Hematopoietic multipotent progenitor cell treated with erythropoietin and hydrocortisone succinate and interleukin-3 and kit ligand, for 15 days (in vitro differentiated cells): ENCODE measurements at places on chromosomes 2 and 18.
A peak's percentile ranks its signal among the peaks of the same experiment; 100 is the strongest.

DNA sequence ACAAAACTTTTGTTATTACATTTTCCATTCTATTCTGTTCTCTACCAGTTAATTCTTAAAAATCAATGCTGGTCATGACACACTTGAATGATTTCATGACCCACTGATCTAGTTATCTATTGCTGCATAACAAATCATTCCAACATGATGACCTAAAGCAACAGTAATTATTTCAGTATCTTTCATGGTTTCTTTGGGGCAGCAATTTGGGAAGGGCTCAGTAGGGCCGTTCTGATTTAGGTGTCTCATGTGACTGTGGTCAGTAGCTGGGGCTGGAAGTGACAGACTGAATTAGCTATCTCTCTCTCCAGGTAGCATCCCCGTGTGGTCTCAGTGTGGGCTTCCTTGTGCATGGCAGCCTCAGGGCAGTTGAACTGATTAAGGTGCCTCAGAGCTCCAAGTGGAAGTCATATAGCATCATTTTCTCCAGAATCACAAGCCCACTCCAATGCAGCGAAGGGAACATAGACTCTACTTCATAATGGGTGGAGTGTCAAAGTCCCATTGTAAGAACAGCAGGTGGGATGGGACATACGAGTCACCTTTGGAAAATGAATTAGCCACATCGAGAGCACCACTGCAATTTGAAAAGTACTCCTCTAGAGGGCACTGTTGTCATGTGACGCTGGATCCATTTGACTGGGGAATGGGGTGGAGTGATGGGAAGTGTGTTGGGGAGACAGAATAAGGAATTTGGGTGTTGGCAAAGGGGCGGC is 39.1 kb upstream of the FAM136A start:
- peak; percentile 48 for DNase-seq

DNA sequence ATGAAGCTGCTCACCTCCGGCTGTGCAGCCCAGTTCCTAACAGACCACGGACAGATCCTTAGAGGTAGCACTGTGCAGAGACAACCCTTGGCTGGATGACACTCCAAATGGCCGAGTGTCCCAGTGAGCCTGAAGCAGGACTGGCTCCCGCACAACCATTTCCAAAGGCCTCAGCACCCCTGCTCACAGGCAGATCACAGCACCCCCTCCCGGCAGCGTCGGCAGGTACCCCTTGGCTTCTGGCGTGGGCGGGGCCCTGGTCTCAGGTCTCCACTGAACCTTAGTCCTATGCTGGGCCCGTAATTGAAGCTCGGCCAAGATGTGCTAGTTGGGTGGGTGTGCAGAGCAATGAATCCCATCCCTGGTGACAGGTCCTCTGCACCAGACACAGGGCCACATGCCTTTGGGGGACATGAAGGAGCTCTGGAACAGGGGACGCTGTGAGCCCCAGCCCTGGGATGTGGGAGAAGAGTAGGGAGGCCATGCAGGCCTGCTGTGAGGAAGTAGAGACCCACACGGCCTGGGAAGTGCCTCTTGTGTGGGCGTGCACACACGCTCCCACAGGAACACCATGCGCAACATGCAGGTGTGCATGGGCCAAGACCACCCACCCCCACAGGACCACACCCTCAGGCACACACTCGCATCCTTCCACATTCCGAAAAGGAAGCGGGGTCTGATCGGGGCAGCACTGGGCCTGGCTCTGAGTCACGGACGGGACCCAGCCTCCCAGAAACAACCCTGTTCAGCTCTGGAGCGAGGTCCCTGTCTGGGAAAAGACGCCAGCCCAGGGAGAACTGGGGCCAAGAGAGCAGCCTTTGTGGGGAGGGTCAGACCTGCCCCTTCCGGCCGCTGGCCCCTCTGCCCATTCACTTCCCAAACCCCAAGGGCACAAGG is 2.8 kb downstream of the DUSP2 start:
- DNase-seq = no peak

GRCh38 chr18:71329563-71329962 is 1040.7 kb downstream of the SOCS6 start:
- no peak for DNase-seq

GRCh38 chr2:219490186-219490585 is 8.5 kb upstream of the GMPPA start:
- no peak for DNase-seq

GRCh38 chr2:190589008-190589407 is 54.5 kb upstream of the NEMP2 start:
- no peak for DNase-seq

- DNase-seq = no peak
Measured at GRCh38 chr2:102337481-102338386, 17.9 kb upstream of the IL18R1 start.

DNA sequence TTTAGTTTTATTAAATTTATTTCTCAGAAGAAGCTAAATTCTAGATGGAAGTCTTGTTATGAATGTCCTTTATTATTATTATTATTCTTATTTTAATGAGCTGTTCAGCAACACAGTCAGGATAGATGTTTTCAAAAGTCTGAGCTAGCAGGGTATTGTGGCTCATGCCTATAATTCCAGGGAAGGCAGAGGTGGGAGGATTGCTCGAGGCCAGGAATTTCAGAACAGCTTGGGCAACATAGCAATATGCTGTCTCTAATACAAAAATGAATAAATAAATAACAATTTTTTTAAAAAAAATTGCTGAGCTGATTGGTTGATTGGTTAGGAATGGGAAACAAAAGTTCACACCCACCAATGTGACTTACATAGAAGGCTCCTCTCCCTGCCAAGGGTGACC is 274.1 kb upstream of the CYRIA start:
- DNase-seq = no peak

DNA sequence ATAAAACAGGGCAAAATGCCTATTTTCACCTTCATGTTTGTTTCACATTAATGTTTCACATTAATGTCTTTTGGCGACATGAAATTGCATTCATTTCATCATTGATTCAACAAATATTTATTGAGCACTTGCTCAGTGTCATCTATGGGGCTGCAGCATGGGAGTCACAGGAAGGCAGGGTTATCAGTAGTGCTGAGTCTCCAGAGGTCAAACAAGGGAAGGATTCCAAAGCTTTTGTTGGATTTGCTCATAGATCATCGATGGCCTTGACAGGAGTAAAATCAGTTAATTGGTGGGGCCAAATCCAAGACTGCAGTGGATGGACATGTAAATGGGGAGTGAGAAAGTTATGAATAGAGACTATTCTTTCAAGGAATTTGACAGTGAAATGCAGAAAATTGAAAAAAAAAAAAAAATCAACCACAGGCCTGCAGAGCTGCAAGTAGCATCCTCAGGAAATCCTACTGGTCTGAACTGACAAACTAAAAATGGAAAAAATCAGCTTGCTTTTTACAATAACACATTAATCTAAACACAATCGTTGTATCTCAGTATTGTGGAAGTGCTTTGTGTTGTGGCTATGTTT is 1290.8 kb downstream of the DPP10 start:
- no peak for DNase-seq

- DNase-seq = no peak
Measured at GRCh38 chr2:40451918-40452605, at the start of gene SLC8A1. Gene SLC8A1, minus strand, starts transcription at chr2:40452090.

DNA sequence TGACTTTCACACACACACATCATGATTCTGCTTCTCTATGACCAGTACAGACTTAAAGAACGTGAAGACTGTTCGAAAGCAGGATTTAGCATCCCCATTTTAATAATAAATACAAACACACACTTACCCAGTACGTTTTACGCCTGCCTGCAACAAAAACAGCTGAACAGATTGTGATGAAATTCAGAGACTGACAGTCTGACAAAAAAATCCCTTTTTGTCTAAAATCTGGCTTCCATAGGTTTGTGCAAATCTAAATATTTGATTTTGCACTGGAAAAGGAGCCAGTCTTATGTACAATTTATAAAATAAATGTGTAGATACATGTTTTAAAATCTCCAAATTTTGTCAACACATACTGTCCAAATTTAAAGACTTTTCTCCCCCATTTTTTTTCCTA is 630.7 kb downstream of the ZEB2 start:
- no peak for DNase-seq

DNA sequence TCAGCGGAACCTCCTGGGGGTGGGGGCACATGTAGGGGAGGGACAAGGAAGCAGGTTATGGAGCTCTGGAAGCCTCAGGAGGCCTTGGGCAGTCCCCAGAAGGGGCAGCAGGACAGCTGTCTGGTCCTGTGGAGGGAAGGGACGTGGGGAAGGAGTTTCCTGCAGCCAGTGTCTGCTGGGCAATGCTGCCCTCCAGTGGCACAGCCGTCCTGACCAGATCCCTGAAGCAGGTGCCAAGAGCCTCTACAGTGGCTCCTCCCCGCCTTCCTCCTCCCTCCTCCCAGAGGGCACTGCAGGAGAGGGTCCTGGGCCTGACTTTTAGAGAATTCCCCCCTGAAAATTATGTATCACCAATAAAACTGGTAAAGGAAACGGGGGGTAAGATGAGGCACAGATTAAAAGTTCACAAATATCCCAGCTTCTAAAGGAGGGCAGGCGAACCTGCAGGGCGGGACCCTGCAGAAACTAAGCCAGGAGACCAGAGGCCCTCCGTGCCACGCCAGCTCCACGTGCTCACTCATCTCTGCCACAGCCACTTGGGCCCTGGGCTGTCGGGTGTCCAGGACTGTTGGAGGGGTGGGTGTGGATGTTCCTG is 258.5 kb downstream of the TWIST2 start:
- DNase-seq = peak; percentile 12

GRCh38 chr2:47011264-47011663 is 95.7 kb upstream of the MCFD2 start:
- DNase-seq = no peak
